GOT3 (cell line): ENCODE measurements at places on chromosomes 11 and 22.

- no peak for DNase-seq
These were observed 43.5 kb downstream of the DBX1 start for GRCh38 chr11:20116825-20117224.

GRCh38 chr22:27514601-27515523, 286.7 kb downstream of the MN1 start:
- DNase-seq: no peak

DNA sequence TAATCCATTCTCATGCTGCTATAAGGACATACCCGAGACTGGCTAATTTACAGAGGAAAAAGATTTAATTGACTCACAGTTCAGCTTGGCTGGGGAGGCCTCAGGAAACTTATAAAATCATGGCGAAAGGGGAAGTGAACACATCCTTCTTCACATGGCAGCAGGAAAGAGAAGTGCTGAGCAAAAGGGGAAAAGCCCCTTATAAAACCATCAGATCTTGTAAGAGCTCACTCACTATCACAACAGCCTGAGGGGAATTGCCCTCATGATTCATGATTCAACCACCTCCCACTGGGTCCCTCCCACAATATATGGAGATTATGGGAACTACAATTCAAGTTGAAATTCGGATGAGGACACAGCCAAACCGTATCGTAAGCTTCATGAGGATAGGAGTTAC, 3.8 kb upstream of the CYB5R2 start:
- DNase-seq: no peak

- DNase-seq: no peak
These were observed 25.1 kb downstream of the ARL14EP start for GRCh38 chr11:30348035-30348434.

DNA sequence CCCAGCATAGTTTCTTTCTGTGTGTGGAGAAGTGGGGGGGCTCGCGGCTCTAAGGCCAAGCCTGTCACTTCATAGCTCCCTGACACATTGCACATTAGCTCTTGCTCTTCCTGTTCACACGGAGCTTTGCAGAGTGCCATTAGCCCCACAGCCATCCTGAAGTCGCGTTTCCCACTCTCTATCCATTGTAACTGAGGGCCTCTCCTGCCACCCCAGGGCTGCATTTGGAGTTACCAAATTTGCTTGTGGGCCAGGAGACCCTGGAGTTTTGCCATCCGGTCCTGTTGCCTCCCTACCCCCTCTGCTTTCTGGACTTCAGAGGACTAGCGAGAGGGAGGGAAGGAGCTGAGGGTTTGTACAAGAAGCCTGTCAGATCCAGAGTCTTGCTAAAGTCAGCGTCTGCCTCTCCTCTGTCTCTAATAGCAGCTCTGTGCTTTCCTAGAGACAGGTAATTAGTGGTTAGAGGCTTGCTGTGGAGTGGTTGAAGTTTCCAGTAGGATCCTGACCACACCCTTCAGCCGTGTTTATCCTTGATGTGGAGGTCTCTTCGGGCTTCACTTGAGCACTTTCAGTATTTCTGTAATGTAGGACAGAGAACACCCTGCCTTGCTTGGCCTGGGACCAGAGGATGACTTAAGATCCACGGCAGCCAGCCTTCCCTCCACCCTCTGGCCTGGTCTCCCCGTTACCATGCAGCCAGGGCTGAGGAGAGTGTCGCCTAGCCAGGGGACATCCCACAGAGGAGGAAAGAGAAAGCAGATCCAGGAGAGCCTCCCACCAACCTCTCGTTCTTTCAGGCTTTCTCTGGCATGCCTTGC, 14.1 kb downstream of the DCPS start:
- DNase-seq: no peak

DNA sequence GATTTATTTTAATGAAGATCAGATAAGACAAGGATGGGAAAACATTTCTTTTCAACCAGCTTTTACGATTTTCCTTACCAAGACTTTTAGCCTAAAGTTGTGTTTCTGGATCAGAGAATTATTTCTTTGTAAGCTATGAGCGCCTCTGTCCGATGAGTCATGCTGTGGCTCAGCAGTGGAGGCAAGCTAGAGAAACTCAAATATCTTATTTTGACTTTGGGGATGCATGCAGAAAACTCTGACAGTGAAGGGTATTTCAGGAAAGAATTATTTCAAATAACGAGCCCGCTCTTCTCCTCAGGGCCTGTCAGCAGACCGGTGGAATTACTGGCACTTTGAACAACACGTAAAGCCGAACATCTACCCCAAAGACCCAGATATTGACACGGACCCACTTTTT, 77.9 kb upstream of the OR5AK2 start:
- DNase-seq: no peak

- no peak for DNase-seq
These were observed at the start of gene SLC5A1 for GRCh38 chr22:32042924-32043323. SLC5A1 (plus strand) TSS chr22:32043261; CDS start chr22:32043282, 21 bp downstream.

DNA sequence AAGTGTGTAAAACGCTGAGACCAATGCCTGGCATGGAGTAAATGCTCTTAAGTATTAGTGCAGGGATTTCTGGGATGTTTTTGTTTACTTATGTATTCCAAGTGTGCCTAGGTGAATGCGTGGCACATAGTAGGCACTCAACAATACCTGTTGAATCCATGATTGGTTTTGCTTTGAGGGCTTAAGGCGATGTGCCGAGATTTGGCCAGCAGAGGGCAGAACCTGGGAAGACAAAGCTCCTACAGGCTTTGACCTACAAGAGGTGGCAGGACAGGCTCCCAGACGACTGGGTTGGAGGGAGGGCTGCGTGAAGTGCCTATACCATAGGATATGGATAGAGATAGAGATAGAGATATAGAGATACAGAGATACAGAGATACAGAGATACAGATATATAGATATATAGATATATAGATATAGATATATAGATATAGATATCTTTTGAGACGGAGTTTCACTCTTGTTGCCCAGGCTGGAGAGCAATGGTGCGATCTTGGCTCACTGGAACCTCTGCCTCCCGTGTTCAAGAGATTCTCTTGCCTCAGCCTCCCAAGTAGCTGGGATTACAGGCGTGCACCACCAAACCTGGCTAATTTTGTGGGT, 13.9 kb downstream of the KCNE3 start:
- no peak for DNase-seq

DNA sequence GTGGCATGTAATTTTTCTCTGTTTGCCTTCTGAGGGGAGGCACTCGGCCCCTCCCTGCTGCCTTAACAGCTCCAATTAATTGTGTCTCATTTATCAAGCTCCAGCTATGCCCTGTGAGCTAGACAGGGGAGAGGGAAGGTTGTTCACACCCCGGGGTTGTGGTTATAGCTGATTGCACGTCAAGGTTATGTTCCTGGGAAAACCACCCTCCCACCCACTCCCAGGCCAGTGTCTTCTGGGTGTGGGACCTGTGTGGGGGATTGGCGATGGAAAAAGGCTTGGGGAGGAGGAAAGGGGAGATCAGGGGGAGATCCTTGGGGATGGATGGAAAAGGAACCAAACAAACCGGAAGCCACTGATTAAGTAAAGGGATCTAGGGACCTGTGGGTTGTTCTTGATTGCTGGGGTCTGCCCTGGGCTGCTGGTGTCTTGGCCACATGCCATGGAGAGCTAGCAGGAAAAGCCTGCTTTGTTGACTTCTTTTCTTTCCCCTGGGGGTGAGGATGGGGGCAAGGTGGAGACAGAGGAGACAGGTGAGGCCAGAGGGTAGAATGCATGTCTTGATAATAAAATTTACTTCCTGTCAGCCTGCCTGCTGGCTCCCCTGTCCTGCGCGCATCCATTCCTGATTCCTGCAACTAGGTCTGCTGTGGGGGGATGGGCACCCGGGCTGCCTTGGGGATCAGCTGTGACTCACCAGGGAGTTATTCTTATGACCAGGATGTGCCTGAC, 13.5 kb upstream of the SORL1-AS1 start:
- DNase-seq: no peak

- no peak for DNase-seq
These were observed 32.1 kb downstream of the KCNJ4 start for GRCh38 chr22:38422611-38423511.

DNA sequence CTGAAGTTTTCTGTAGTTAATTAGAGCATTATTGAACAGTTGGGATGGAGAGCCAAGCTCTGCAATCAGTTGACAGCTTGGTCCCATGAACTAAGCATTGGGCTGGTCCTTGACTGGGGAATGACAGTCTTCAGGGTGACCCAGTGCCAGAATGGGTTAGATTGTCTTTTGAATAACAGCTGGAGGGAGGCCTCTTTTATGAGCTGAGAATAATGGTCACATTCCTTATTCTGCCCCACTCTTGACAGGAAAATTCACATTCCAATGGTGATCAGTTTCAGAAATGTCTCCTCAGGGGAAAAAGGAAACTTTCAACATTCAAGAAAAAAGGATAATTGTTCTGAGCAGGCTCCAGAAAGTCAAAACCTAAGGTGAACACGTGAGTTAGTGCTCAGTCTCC, 113.9 kb downstream of the KIRREL3 start:
- DNase-seq: no peak

DNA sequence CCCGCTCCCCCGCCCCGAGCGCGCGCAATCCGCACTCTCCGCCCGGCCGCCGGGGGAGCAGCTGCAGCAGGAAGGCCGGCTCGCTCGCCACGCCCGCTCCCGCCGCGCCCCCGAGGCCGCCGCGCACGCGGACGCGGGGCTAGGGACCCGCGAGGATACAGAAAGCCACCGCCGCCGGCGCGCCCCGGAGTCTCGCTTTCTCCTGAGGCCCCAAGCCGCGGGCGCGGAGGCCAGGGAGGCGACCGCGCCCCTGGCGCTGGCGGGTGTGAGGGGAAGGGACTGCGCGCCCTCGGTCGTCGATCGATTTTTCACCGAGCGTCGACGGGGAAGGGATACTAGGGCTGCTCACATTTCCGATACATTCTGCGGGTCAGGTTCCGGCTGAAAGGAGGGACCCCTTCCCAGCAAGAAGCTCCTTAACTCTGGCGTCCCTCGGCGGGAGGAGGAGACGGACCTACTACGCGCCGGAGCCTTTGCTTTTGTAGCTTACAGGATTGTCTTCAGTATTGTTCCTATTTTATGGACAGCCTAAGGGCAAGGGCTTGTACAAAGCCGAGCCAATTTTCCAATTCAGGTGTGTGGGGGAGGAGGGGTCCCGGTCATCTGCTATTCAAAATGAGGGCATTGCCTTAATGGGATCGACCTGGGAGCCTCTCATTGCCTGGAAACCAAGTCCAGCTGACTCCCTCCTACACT, 416 bp upstream of the GAB2 start:
- DNase-seq: peak; percentile 4

DNA sequence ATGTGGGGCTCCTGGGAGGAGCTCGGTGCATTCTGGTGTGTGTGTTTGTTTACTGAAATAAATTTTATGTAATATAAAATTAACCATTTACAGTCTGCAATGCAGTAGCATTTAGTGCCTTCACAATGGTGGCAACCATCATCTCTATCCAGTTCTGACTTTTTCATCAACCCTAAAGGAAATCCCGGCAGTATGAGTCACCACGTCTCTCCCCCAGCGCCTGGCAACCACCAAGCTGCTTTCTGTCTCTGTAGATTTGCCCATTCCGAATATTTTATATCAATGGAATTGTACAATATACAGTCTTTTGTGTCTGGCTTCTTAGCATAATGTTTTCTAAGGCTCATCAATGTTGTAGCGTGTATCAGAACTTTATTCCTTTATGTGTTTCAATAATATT, 300.5 kb downstream of the MIAT start:
- DNase-seq: no peak

DNA sequence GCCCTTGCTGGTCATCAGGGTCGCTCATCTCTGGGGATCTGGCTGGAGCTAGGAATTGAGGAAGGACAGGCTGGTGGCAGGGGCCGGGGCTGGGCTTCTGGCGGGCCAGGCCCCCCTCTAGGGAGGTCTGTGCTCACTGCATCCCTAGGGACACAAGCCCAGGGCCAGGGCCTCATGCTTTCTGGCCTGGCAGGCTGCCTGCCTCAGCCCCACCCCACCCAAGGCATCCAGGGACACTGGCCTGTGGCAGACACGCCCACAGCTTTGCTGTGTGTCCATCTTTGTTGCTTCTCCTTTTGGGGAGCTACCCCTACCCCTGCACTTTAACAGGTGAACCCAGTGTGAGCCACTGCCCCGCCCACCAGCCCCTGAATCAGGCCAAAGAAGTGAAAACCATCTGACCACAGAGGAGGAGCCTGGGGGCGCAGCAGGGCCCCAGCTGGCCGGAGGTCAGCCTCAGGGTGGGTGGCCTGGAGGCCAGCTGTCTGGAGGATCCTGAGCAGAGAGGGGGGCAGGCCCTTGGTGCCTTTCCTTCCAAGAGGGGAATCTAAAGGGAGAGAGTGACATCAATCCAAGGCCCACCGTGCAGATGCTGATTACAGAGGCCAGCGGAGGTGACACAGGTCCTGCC, 26.8 kb upstream of the CELSR1 start:
- DNase-seq: no peak

- no peak for DNase-seq
These were observed 9.4 kb downstream of the EHD1 start for GRCh38 chr11:64868904-64869570.

GRCh38 chr11:72267956-72268617, 24.1 kb upstream of the PHOX2A start:
- DNase-seq: no peak

DNA sequence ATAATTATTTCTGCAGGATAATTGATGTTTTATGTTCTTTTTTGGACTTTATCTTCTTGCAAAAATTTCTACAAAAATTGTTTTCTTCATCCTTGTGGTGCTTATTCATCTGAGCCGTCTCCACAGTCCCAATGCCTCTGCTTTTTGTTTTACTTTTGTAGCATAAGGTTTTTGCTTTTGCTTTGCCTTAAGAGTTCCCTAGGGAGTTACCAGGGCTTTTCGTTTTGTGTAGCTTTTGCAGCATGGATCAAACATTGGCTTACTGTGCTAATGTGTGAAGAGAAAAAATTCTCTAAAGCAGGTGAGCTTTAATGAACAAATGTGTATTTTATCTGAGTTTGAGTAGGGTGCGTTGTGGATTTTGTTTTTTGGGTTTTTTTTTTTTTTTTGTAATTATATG, 11.8 kb downstream of the XBP1 start:
- no peak for DNase-seq

DNA sequence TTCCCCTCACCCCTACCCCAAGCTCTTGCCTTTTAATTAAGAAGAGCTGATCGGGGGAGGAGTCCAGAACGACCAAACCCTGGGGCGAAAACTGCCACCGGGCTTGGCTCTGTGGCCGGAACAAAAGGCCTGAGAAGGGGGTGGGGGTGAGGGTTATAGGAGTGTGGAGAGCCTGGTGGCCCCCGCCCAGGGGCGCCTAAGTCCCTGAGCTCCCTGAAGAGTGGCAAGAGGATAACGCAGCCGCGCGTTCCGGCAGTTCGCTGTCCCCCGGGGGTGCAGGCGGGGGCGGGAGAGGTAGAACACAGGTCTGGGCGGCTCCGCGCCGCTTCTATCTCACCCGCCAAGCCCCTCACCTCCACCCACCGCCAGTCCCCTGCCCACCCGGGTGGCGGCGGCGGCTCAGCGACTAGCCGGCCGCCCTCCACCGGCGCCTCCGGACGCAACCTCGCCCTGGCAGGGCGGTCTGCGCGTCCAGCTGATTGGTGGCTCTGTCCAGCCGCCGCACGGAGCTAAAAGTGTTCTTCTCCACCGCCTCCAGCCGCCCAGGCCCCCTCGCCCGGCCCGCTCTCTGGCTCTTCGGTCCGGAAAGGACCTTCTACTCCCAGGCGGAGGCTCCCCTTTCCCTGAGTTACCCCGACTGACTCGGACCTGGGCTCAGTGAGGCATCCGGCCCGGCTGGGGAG, 18.7 kb upstream of the BDNF start:
- no peak for DNase-seq

- DNase-seq: no peak
These were observed 37.8 kb downstream of the SLC5A1 start for GRCh38 chr22:32080904-32081303.
